ENCODE measurements at places on chromosomes 5 and 9.

- no peak for DNase-seq
These were observed 41.2 kb downstream of the EXD3 start for GRCh38 chr9:137381501-137382443.

DNA sequence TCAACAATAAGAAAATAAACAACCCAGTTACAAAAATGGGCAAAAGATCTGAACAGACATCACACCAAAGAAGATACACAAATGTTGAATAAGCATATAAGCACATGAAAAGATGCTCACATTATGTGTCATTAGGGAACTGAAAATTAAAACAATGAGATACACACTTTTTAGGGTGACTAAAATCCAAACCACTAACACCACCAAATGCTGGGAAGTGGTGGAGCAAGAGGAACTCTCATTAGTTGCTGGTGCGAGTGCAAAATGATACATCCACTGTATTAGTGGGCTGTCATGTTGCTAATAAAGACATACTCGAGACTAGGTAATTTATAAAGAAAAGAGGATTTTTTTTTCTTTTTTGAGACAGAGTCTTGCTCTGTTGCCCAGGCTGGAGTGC, 329.1 kb downstream of the TMEM38B start:
- no peak for DNase-seq

GRCh38 chr9:129235931-129236331, 57.9 kb upstream of the IER5L start:
- peak; percentile 24 for DNase-seq

- no peak for DNase-seq
These were observed 12.8 kb downstream of the PAM start for GRCh38 chr5:102767862-102768261.

DNA sequence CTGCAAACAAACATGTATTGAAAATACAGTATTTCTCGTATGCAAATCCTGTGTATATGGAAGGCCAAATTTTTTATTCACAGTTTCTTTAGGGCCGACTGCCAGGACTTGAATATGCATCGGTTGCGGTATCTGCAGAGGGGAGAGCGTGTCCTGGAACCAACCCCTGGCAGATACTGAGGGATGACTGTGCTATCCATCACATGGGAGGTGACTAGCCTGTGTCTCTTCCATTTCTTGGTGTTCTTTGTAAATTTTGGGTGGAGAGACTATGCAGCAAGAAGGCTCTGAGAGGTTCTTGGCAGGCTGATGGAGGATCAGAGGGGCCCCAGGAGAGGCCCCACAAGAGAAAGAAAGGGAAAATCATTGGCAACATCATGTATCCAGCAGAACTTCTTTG, 384.3 kb downstream of the YTHDC2 start:
- no peak for DNase-seq

- no peak for DNase-seq
These were observed 50.0 kb downstream of the RCL1 start for GRCh38 chr9:4842734-4843133.

DNA sequence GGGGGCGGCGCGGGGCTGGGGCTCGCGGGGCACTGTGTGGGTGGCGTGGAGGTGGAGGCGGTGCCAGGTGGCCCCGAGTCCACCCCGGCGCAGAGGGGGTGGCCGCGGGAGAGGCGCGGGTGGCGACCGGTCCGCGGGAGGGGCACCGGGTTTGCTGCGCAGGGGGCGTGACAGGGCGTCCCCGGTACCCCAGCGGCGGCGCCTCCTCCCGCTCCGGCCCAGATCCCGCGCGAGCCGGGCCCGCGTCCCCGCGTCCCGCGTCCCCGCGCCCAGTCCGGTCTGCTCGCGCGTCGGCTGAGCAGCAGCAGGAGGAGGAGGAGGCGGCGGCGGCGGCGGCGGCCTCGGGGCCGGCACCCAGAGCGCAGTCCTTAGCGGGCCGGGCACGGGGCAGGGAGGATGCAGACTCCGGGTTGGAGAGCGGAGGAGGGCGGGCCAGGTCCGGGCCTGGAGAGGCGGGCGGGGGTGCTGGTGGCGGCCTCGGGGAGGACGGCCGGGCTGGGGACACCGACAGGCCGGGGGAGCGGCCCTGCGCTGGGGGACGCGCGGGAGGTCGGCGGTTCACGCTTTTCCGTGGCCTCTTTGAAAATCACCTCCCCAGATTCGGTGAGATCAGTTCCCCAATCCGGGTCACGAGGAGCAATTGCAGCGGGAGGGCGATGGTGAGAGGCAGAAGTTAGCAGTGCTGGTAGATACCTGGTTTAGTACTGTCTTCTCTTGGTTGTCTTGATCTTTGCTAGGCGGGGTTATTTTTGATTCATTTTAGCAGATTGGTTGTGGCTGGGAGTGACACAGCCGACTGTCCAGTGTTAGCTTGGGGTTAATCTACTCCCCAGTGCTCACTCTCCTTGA, 1.7 kb downstream of the TRIO start:
- DNase-seq = no peak

DNA sequence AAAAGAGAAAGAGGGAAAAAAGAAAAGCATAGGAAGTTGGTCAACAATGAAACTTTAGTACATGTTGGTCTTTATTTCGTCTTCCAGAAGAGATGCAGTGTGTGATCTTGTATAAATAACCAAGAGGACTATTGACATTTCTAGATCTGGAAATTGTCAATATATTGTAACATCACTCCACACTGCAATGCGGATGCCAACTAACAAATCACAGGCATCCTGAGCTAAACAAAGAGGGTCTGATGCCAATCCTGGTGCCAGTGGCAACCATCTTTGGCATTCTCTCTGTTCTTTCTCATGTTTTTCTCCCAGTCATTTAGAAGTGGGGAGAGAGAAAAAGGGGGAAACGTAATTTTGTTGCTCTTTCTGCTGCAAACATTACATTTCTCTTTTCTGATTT, 9.7 kb downstream of the NFIB start:
- no peak for DNase-seq

DNA sequence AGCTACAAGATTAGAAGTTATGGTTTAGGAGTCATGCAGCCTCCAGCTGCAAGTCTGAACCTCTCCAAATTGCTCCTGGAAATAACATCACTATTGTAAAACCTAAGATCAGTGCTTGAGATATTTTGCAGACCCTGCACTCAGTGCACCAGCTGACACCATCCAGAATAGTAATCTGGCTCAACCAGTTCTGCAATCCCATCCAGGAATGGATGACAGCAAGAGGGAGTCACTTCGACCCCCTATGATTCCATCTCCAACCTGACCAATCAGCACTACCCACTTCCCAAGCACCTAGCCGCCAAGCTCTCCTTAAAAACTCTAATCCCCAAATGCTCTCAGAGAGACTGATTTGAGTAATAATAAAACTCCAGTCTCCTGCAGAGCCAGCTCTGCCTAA, 37.9 kb upstream of the NR4A3 start:
- no peak for DNase-seq

DNA sequence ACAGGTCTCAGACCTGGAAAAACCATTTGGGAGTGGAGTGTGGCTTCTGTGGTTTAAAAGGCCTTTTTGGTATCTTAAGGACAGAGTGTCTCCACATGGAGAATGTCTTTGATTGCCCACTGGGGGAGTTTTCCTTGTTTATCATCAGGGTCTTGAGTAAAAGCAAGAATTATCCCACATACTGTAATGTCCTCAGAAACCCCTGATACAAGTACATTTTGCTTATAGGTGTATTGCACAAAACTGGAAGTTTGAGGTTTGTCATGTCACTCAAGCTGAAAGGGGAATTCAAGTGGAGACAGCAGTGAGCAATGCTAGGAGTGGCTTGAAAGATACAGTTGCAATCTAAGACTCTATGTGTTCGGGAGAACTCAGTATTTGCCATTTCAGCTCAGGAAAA, 62.7 kb upstream of the GRAMD2B start:
- no peak for DNase-seq

- DNase-seq = no peak
These were observed 22.3 kb downstream of the FABP6 start for GRCh38 chr5:160251406-160252155.

DNA sequence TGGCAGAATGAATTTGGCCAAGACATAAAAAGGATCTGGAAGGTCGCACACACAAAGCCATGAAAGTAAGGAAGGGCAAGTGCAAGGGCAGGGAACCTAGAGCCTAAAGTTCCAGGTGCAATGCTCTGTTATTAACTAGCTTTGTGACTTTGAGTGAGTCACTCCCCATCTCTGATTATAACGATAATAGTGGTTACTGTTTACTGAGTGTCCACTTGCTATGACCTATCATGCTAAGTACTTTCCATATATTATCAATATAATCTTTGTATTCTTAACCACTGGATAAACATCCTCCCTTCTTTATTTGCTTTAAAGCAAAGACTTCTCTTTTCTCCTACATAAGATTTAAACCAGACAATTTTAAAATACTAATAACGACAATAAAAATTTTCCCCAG, 504.6 kb upstream of the BRINP1 start:
- no peak for DNase-seq

- DNase-seq = no peak
These were observed 60.3 kb downstream of the TMC1 start for GRCh38 chr9:72581694-72582093.

DNA sequence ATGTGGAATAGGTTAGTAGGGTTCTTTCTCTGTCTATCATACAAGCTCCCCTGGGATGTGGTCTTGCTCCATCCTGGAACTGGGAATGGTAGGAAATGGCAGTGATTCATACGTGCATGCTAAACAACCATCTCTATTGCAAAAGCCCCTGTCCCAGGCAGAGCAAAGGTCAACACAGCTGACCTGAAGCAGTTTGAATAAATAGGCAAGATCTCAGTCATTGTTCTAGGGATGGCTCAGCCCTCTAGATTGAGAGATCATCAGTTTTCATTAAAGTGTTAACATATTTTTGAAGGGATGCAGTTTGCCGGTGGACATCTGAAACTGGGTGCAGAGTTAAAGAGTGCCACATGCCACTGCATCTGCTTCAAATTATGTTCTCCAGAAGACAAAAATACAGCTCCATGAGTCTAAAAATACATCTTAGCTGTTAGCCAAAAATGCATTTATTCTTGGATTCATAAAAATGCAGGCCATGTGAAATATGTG, 224.1 kb downstream of the ESM1 start:
- DNase-seq = no peak

- no peak for DNase-seq
These were observed 404 bp upstream of the AFAP1L1 start for GRCh38 chr5:149271195-149271715.

All from activated CD8-positive, alpha-beta memory T cell treated with anti-CD3 and anti-CD28 coated beads for 1 hour (primary cell).